ENCODE measurements at places on chromosomes 12 and 14.

- DNase-seq: no peak
Measured at GRCh38 chr12:47753021-47754001, 5.4 kb downstream of the RAPGEF3 start.

GRCh38 chr14:64792231-64792630, 87.5 kb downstream of the SPTB start:
- no peak for DNase-seq

GRCh38 chr12:41189395-41190251, 1.5 kb downstream of the PDZRN4 start:
- no peak for DNase-seq

DNA sequence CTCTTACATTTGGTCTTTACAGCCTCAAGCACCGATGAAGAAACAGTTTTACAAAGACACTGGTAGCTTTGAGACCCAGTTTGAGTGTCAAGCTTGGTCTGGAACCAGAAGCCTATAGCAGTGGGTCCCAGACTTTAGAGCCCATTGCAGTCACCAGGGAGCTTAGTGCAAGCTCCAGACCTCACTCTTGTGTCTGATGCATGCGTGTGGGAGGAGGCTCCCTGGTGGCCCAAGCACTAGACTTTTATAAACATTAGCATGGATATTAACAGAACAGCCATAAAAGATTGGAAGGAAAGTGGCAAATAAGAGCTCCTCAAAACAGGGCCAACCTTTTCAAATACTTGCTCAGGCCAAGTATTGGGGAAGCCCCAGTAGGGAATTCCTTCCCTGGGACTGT, 45.5 kb downstream of the SLC8B1 start:
- DNase-seq: no peak

DNA sequence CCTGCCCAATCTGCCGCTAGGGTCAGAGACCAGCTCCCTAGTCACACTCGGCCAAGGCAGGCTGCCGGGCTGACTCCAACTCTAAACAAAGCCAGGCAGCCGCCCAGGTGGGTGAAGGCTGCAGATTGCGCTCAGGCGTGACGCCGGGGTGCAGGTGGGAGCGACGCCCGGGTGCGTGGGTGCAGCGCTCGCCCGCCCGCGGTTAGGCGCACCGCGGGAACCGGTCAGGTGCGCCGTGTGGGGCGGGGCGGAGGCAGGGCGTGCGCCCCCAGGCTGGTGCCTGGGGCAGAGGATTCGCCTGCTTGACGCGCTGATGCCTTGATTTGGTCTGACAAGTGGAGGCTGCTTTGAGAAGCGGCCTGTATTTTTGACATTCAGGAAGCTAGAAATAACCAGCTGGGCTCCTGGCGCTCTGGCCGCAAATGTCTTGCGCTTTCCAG, 126.7 kb upstream of the HIF1A start:
- no peak for DNase-seq

DNA sequence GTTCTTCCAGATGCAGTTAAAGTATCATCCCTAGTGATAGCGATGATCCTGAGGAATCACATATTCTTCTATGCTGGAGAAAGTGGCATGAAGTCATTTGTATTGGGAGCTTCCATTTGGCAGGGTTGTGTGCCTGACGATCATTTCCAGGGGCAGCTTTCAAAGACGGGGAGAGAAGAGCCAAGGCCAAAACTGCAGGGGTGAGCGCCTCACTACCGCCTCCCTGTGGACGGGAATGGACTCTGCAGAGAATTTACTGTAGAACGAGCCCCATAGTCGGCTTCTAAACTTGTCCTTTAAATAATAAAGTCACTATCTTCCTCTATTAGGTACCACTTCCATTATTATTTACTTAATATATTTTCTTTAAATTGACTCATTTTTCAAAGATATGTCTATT, 555.9 kb upstream of the TMEM132C start:
- DNase-seq: no peak

- DNase-seq: peak; percentile 27
Measured at GRCh38 chr12:92827836-92828431, 101.2 kb downstream of the EEA1 start.

DNA sequence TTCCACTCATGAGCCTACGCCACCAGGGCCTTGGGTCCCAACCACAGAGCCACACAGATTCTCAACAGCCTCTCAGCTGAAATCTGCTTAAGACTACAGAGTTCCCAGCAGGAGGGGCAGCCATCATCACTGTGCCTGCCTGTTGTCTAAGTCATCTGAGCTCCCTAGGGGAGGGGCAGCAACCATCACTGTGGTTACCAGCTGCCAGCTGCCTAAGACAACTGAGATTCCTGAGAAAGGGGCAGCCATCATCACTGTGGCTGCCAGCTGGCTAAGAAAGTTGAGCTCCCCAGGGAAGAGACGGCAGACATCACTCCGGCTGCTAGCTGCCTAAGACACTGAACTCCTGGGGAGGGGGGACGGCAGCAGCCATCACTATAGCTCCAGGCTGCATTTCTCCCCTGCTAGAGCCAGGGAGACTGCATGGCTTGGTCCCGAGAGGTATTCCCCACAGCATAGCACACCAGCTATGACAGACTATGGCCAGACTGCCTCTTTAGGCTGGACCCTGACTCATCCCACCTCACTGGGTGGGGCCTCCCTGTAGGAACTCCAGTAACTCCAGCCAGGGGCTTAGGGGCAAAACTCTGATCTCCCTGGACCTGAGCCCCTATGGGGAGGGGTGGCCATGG, 37.2 kb upstream of the C14orf132 start:
- DNase-seq: no peak

DNA sequence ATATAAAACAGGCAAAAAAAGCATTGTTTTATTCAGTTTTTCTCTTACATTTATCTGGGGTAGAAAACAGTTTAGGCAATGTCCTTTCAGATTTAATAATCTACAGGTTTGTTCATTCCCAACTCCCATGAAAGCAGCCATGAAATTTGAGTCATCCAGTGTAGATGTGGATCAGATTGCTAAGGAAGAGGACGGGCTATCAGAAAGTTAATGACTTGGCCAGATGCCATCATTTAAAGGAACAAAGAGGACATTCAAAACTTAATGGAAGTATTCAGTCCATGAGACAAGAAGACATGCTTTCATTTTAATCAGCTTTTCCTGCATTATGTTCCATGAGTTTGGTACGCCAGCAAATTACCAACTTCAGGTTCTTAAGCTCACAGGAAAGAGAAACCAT, 31.1 kb upstream of the POC1B start:
- DNase-seq: no peak

DNA sequence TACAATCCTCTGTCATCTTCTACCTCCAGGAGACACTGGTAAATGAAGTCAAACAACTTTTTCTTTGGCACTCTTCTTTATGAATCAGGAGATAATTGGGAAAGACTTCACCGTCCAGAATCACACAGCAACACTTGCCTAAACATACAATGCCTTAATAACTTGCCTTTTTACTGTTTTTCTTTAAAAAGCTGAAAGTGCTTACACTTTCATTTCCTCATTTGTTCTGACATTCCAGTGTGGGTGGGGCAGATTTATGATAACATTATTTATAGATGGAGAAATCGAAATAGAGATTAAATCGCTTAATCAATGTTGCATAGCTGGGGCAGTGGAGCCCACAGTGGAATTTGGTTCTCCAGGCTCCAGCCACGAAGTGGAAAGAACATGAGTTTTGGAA, 2.8 kb upstream of the FRS2 start:
- DNase-seq: no peak

DNA sequence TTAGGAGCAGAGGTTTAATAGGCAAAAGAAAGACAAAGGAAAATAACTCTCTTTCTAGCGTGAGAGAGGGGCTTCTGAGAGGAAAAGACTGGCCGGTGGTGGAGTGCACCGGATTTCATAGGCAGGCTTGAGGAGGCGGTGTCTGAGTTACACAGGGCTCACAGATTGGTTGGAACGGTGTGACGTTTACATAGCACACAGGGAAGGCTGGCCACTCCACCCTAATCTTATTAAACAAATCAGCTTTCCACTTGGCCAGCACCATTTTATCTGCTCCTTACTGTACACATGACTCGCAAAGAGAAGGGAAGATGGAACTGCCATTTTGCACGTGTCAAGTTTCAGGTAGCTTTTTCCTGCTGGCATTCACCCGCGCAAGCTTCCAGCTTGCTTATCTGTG, 587.7 kb downstream of the RPL10L start:
- DNase-seq: no peak

DNA sequence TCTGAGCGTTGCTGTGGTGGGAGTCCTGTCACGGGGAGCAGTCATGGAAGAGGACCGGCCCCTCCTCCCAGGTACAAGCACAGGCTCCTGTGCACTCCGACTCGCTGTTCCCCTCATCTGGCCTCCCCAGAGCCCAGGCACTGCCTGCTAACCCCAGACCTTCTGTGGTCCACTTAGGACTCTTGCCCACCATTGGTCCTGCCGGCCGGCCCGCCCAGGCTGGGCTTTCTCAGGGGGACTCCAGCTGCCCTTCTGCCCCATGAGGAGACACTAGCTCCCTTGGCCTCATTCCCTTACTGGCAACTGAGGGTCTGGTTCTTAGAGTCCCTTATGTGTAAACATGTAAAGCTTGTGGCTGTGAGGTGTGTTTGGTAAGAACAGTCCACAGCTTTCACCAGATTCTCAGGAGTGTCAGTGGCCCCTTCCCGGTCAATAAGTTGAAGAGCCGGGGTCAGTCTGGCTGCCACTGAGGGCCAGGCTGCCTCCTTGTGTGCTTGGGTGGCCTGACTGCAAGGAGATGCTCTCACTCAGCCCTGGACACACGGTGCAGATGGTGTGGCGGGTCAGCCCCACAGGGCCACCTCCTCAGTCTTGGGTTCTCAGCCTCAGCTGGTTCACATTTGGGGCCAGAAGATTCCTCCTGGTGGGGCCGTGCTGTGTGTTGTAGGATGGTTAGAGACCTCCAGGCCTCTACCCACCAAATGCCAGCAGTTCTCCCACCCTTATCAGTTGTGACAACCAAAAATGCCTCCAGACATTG, 43.6 kb downstream of the DDX51 start:
- DNase-seq: no peak

- no peak for DNase-seq
Measured at GRCh38 chr12:56878010-56878339, 56.2 kb downstream of the SDR9C7 start.

DNA sequence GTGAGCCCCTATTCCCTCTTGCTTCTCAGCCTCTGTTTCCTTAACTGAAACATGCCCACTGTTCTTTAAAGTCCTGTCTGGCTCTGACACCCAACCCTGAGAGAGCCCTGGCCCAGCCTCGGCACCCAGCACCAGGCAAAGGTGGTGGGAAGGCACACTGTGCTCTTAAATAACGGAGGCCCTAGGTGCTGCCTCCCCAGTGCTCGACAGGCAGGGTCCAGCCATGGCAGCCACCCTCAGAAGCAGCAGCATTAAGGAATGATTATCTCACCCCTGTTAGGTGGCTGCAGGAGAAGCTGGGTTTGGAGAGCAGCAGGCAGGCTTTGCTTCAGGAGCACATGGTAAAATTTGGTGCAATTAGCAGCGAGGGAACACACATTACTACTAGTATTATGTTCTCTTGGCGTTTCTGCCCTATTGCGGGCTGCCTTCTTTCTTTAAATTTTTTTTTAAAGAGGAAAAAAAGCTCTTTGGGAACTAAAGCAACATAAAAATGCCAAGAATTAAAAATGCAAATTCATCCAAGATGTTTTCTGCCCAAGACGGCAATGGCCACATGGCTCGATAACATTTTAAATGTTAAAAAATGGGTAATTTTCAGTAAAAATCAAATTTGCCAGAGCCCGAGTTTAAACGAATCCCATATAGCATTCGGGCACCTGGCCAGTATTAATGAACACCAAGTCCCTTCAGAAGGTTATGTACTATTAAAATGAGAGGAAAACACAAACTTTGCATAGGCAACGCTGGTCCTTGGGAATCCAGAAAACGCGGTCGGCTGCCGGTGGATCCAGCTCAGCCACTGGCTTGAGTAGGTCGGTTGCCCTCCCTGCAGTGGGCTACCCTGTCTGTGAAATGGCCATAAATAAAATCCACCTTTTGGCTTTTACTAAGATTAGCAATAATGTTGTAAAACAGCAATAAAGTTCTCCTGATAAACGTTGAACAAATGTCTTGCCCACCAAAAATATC, 152.2 kb downstream of the BCL11B start:
- DNase-seq: no peak

GRCh38 chr14:59213368-59214315, 25.2 kb downstream of the DAAM1 start:
- no peak for DNase-seq

GRCh38 chr12:130526813-130527212, 189.1 kb downstream of the PIWIL1 start:
- DNase-seq: no peak

DNA sequence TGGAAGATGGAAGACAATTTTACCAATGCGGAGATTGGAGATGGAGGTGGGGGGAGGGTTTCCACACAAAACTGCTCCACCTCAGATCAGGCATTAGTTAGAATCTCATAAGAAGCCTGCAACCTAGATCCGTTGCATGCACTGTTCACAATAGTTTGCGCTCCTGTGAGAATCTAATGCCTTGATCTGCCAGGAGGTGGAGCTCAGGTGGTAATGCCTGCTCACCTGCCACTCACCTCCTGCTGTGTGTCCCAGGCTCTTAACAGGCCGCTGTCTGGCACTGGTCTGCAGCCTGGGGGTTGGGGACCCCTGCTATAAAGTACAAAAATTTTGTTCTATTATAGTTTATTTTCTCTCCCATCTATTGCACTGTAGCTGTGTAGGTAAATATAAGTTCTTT, 84.9 kb upstream of the FOXG1 start:
- DNase-seq: no peak

DNA sequence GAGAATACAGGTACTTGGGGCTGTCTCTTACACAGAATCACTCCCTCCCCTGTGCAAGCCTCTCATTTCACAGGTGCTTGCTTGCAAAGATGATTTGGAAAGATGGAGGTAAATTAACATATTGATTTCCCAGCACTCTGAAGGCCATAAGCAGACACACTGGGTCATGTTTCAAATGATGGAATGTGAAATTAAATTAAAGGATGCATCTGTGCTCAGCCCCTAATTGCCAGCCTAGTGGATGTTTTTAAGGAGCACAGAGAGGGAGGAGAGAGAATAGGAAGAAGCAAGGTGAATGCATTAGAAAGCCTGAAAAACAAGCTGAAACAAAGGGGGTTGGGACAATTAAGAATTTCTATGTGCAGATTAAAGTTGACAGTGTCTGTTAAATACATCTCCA, 96.1 kb upstream of the GRIP1 start:
- DNase-seq: no peak

- peak; percentile 23 for DNase-seq
Measured at GRCh38 chr12:65229441-65229840, 49.0 kb upstream of the MSRB3 start.

DNA sequence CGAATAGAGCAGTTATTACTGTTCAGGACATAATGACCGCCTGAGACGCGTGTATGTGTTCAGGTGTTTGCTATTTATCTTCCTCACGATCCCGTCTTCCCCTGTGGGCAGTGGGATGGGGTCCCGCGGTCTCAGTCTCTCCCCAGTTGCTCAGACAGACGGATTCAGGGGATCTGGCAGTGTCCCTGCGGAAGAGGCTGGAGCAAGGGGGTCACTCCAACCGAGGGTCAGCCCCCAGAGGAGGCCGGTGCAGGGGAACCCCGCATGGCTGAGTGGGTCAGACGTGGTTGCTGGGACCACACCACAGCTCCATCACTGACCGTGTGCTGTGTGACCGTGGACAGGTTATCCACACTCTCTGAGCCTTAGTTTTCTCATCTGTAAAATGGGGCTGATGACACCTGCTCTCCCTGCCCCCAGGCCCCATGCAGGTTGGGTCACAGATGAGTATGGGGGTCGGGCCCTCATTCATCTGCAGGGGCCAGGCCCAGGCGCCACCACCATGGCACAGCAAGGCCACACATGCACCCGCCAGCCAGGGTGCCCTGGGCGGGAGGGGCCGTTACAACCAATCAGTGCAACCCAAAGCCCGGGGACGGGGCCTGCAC, 5.2 kb downstream of the MMP17 start:
- DNase-seq: no peak

- no peak for DNase-seq
Measured at GRCh38 chr12:72111706-72112105, 160.5 kb upstream of the TRHDE start.

All from fibroblast of skin of left quadriceps (primary cell).